ENCODE measurements at places on chromosomes 4 and X. TPM values are rescaled to one million over a fixed set of nuclear protein-coding genes. Genes with fewer than 3 reads are reported as not detected.

The ZCCHC12 gene
- total RNA-seq: not detected

The SPOCK3 gene
- 1.1 TPM for total RNA-seq

The CNGA1 gene
- under 0.01 TPM for total RNA-seq

The PHOX2B gene
- total RNA-seq: not detected

The AKAP4 gene
- not detected for total RNA-seq

The TRIM75 gene
- total RNA-seq: not detected

The VCX gene
- total RNA-seq: not detected

The CYLC1 gene
- total RNA-seq: not detected

The PRRG3 gene
- total RNA-seq: not detected

The SLC10A6 gene
- not detected for total RNA-seq

The SLC38A5 gene
- total RNA-seq: 21.1 TPM

The CYSLTR1 gene
- total RNA-seq: 0.26 TPM

The DUSP9 gene
- not detected for total RNA-seq

The DGAT2L6 gene
- not detected for total RNA-seq

The CITED1 gene
- total RNA-seq: not detected

The CFP gene
- total RNA-seq: 0.13 TPM

The AWAT2 gene
- 0.13 TPM for total RNA-seq

The HSFX3 gene
- total RNA-seq: not detected

The ETNPPL gene
- total RNA-seq: not detected

The RENBP gene
- total RNA-seq: 18.8 TPM

The LRIT3 gene
- total RNA-seq: not detected

The RASGEF1B gene
- total RNA-seq: 10.9 TPM

The ASB12 gene
- total RNA-seq: 0.06 TPM

The CAPN6 gene
- total RNA-seq: not detected

The PABPC5 gene
- total RNA-seq: 1.8 TPM

The ETFDH gene
- total RNA-seq: 34.9 TPM

The PHKA2 gene
- total RNA-seq: 7.7 TPM

The YIPF7 gene
- 0.12 TPM for total RNA-seq

The OPRPN gene
- not detected for total RNA-seq

The CT55 gene
- not detected for total RNA-seq

Data from aortic smooth muscle cell (primary cell).